ENCODE measurements at places on chromosomes 4 and X.

GRCh38 chrX:70039758-70040157 is 10.0 kb downstream of the AWAT2 start:
- DNase-seq = peak; percentile 3

DNA sequence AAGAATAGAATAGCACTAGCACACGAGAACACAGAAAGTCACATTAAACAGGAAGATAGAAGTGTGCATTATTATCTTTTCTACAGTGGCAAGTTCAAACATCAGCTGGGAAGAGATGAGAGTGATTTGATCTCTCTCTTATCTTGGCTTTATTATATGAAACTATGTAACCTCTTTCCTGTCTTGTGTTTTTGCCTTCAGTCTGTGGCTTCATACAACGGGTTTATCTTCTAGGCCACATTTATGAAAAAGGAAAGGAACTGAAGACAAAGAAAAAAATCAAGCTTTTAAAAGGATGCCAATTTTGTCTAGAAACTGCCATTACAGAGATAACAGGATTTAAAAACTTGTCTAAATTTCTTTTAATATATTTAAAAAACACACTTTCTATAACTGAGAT is 983.6 kb downstream of the RPA4 start:
- DNase-seq = no peak

GRCh38 chr4:156255230-156256007 is 301.8 kb upstream of the CTSO start:
- DNase-seq = no peak

DNA sequence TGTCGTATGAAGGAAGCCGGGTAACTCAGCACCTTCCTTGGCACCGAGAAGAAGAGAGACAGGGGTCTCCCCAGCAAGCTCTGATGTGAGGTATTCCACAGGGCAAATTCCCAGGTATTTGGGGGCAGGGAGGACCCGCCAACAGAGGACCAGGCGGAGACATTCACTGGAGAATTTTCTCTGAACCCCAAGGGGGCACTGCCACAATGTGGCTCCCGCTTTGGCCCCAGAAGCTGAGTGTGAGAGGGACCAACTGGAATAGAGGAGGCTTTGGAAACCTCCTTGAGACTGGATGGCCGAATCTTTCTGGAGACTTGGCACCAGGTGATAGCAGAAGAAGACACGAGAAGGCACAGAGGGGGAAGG is 735 bp upstream of the GABRE start:
- DNase-seq = no peak

DNA sequence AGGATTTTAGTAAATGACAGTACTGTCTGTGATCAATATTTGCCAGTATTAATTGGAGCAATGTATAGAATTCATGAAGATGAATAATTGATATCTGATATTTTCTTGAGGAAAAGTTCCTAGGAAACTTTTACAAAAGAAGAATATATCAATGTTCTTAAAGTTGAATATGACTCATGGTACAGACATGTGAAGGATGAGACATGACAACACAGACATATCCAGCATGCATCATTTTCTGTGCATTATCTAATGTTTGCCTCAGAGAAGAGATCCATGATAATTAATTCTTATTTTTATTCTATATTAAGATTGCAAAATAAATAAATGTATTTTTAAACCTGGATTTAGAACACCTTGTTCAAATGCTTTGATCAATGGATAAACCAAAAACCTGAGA is 452.9 kb upstream of the EPHA5 start:
- no peak for DNase-seq

DNA sequence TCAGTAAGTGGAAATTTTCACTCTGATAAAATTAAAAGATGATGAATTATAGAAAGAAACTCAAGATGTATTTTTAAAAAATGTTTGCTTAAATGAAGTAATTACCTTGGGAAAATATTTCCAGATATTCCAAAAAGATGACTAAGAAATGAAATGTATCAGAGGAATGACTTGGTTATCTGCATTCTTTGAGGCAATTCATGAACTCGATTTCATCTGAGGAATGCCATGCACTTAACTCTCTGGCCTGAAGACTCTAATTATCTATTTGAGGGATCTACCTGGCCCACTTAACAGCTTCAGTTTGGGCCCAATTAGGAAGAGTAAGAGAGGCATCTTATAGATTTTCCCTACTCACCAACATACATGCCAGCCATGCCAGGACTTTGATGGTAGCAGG is 182.3 kb downstream of the INPP4B start:
- no peak for DNase-seq

- no peak for DNase-seq
These were observed 184.7 kb downstream of the ARHGAP6 start for GRCh38 chrX:11481035-11481434.

GRCh38 chrX:2538031-2538757 is 37.4 kb upstream of the DHRSX start:
- DNase-seq = no peak

DNA sequence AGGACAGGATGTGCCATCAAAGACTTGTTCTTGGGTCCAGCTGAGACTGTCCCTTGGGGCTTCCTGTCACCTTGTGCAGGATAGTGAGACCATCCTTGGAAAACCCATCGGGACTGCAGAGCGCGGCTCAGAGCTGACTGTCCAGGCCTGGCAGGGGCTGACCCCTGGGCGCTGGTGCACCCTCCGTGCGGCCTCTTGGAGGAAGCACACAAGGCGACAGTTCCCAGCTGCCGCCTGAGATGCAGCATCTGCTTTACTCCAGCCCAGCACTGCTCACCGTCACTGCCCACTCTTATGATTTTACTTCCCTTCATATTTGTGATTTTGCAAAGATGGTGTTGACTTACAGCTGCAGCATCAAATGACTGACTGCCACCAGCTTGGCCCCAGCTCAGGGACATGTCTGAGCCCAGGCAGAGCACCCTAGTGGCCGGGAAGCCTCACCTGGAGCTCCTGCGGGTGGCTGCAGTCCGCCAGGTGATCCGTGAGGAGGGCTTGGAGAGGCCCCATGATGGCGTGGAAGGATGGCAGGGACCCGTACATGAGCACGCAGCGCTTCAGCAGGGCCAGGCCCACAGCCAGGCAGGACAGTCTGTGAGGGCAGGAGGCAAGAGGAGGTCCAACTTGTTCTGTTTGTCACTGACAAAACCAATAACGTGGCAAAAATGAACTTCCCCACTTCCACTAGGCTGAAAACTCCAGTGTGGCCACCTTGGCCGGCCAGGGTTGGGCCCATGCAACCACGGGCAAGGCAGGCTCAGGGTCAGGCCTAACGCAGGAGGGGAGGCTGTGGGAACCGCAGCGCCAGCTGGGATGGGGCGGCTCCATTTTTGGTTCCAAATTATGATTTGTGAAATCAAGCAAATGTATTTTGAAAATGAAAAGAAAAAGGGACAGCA is 21.8 kb downstream of the NOP14 start:
- no peak for DNase-seq

DNA sequence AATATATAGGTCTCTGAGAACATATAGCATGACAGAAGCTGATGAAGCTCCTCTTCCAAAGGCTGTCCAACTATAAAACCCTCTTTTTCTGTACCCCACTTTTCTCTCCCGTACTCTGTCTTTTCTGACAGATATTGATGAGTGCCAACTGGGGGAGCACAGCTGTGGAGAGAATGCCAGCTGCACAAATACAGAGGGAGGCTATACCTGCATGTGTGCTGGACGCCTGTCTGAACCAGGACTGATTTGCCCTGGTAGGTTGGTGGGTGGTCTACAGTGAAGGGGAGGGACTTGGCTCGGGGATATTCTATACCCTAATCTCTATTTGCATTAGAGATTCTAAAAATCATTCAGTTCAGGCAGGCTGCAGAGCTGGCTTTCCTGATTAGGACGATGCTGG is 80.4 kb downstream of the EGF start:
- no peak for DNase-seq

- peak; percentile 39 for DNase-seq
These were observed 65.4 kb upstream of the ENPP6 start for GRCh38 chr4:184282895-184283654.

GRCh38 chrX:85569096-85569495 is 189.6 kb upstream of the POF1B start:
- DNase-seq = no peak

DNA sequence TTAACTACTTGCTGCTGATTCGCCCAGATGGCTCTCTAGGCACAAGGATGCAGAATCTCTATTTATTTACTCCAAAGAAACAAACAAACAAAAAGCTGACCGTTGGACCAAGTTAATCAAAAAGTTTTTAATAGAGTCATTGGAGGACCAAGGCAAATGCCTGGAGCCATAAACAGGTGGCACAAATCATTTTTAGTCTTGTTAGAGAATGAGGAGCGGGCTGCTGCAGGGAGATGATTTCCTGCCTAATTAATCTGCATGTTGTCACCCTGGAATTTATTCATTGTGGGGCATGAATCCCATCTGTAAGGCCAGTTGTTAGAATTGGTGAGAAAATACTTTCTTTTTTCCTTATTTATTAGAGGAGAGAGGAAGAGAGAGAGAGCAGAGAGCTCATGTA is 147.4 kb upstream of the GATB start:
- DNase-seq = peak; percentile 62

GRCh38 chr4:170248029-170248428 is 158.3 kb upstream of the AADAT start:
- no peak for DNase-seq

- no peak for DNase-seq
These were observed 128.0 kb downstream of the ARHGEF9 start for GRCh38 chrX:63656871-63657580.

- no peak for DNase-seq
These were observed 12.2 kb upstream of the ODAM start for GRCh38 chr4:70183168-70183939.

DNA sequence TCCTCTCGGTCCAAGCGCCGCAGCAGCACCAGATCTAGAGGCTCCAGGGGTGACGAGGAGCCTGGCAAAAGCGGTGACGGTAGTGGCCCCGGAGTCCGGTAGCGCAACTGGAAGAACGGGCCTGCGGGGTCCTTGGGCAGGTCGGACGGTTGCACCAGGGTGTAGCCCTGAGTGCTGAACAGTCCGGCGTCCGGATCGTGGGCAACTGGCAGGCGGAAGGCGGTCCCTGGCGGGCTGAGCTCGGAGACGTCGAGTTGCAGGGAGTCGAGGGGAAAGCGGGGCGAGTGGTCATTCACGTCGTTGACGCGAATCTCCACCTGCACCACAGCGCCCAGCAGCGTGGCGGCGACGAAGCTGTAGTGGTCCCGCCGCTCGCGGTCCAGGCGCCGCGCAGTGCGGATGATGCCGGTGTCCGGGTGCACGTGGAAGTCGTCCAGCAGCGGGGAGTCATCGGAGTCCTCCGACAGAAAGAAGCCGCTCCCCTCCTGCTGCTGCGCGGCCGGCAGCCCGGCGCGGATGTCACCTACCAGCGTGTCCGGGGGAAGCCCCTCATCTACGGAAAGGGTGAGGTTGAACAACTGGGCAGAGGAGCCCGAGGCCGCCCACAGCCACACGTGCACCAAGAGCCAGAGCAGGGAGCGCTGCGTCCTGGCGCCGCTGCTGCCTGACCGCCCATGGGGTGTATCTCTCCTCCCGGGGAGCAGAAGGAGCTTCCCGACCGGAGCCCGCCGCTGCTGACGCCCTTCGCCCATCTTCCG is 837 bp downstream of the DCHS2 start:
- DNase-seq = peak; percentile 82

DNA sequence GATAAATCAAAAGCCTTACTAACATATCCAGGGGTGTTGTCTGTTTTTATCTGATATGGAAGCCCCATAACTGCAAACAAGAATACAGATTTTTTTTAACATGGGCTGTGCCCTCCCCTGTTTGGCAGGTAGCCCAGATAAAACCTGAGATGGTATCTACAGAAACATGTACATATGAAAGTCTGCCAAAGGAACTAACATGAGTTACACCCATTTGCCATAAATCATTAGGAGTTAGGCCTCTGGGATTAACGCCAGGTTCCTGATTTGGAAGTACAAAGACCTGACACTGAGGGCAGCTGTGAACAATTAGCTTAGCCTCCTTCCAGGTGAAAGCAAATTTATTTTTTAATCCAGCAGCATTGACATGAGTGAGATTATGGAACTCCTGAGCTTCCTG is 264.3 kb downstream of the TECRL start:
- no peak for DNase-seq

DNA sequence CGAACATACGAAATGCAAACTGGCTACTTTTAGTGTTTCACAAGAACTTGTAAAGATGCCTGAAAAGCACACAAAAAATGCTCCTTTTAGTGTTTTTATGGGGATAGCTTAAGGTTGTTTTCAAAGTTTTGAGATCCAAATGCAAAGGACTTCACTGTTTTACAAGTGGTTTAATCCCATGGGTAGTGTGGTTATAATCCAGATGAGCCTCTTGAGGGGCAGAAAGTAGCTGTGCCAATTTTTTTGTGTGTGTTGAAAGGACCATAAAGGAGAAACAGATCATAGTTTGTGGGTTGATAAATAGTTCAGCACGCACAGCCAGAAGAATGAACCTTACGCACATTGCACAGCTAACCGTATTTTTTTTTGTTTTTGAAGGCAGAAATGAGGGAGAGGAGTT is 126.9 kb upstream of the GIMD1 start:
- no peak for DNase-seq

DNA sequence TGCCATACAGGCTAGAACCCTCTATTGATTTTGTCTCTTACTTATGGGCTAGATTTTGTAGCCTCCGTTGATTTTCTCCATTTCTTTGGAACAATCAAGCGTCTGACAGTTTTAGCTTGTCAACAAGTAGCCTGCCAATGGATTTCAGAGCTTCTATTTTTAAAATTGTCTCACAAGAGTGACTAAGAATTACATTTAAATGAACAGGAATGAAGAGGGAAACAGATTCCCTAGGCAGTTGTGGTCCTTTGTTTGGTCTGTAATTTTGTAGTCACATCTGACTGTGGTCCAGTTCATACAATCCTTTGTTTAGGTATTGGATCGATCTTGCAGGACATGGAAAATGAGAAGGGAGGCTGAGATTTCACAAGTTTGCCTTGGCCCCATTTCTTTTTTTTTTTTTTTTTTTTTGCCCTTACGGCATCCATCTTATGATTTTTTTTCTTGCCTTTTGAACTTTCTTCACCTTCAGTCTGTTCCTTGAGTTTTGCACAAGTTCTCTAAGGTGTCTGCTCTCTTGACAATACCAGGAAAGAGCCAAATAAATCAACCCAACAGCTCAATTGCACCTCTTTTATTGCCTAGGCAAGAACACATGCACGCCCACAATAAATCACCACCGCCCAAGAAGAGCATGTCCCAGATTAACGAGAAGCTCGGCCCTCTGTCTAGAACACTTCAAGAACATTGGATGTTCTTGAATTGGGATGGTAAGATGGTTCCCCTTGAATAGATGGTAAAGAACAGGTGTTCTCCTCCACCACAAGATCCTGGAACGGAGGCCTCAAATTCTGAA is 86.5 kb upstream of the EGFL6 start:
- no peak for DNase-seq

DNA sequence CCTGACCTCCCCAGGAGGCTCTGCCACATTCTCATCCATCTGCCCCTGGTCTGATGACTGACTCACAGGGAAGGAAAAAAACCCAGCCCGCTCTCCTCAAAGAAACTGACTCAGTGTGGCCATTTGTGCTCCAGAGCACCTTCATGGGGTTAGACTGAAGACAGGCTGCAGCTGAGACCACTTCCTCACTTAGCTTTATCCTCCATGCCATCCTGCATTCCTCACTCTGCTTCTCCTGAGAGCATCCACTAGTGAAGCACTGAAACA is 35.9 kb upstream of the HPSE start:
- DNase-seq = no peak
